H1 (cell line): ENCODE measurements at places on chromosomes 16 and 17.
A peak's percentile ranks its signal among the peaks of the same experiment; 100 is the strongest.

DNA sequence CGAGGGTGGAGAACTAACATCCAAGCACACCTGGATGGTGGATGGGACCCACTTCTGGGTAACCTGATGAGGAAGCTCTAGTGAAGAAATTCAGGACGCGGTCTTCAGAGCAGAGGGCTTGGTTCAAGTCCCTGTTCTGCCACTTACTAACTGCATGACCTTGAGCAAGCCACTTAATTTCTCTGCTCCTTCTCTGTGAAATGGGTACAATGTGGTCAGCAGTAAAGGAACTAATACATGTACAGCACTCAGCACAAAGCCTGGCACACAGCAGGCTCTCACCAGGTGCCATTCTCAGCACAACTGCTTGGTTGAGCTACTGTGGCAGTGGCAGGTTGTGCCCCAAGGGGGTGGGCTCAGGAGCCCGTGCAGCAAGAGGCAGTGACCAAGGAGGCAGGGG lies 1.9 kb upstream of the OSBPL7 start:
- DNase-seq: no peak

GRCh38 chr17:65154770-65155589 lies 17.8 kb downstream of the RGS9 start:
- no peak for DNase-seq

DNA sequence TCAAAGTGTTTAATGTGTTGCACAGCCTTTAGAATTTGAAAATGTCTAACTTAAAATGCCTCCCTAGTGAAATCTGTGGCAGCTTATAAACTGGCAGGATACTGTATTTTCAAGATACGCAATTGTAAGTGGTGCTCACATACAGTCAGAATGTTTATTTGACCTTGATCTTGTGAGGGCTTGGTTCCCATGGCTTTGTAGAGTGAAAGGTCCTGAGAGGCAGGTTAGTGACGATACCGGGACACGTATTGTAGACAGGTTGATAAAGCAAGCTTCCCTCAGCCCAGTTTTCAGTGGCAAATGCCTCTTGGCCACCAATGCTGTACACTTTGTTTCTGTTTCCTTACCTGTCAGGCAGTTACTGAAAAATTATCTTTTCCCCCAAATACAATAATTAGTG lies 426.6 kb downstream of the MAF start:
- DNase-seq: no peak

DNA sequence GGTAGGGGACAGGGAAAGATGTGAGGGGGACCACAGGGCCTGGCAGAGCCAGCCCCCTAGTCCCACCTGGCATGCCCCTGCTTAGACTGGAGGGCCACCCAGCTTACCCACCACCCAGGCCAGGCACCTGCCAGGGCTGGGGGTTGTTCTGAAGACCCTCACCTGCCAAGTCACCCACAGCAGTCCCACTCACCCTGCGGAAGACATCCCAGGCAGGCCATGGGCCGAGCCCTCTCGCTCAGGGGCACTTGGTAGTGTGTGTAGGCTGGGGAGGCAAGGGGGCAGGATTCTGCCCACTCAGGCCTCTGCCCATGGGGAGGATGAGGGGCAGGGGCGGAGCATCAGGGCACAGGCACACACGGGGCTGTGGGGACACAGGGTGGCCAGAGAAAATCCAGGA lies 4.0 kb downstream of the PLCD3 start:
- DNase-seq: no peak

DNA sequence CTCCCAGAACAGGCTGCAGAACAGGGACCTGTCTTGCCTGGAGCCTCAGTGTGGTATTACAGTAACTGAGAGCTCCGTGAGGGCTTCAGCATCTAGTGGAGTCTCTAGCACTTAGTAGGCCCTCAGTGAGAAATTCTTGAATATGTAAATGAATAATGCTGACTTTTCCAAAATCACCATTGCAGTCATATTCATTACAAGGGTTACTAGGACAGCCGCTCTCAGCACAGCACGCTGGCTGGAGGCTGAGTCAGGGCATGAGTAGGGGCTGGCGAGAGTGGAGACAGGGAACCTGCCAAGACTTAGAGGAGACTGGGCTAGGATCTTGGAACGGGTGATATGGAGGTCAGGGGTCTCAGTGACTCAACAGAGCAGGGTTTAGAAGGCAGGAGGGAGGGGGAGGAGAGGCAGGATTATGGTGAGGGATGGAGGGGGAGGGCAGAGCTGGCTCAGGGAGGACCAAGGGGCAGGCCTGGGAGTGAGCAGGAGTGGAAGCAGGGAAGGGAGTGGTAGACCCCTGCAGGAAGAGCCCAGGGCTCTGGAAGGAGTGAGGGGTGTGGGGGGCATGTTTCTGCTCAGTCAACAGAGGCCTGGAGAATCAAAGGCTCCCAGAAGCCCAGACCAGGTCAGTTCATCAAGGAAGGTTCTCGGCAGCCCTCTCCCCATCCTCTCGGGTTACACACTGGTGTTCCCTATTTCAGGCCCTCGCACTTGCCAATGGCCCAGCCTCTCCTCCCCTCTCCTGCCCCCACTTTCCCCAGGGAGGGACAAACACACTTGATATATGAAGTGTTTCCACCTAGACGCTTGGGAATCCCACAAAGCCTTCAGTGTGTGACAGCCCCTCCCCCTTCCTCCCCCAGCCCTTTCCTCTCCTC lies 42.3 kb downstream of the FZD2 start:
- no peak for DNase-seq

DNA sequence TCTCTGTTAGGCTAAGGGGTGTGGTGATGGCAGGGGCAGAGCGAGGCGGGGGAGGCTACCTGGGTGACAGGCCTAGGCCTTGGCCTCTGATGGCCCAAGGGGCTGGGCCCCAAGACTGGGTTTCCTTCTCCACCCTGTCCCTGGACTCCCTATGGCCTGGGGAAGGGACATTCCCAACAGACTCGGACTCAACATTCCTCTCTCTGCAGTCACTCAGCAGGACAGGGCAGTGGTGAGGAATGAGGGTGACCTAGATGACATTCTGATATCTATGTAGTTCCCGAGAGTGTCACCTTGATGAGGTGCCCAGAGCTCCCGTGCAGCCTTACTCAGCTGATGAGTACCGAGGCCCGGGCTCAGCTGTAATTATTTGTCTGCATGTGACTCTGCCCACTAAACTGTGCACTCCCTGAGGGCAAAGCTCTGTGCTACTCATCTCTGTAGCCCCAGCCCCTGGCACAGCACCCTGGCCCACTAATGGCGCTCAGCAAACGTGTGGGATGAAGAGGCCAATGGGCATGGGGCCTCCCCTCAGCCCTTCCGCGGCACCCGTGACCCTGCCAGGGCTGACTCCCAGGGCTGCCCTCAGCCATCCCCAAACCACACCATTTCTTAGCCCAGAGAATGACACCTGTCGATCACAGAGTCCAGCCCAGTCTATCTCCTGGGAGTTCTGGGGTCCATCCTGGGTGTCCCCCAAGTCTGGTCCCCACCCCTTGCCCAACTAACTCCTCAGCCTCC lies 2.2 kb downstream of the PLCD3 start:
- DNase-seq: peak; percentile 46

- DNase-seq: no peak
Measured at GRCh38 chr17:19304209-19304608, 58.3 kb downstream of the B9D1 start.

DNA sequence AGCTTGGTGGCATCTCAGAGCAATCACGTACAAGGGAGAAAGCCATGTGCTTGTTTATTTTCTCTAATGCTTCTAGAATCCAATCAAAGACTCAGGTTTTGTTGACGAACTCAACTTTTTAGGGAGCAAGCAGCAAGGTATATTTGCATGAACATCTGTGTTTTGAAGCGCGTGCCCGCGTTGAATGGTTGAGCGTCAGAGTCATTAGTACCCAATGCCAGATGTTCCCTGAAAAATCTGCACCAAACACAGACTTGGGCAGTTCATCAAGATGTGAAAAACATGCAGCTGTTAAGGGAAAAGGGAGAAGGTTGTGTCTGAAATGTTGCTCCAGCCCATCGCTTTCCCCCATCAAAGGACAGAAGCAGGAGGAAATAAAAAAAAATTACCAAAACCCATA lies 170.4 kb downstream of the SNX29 start:
- no peak for DNase-seq

DNA sequence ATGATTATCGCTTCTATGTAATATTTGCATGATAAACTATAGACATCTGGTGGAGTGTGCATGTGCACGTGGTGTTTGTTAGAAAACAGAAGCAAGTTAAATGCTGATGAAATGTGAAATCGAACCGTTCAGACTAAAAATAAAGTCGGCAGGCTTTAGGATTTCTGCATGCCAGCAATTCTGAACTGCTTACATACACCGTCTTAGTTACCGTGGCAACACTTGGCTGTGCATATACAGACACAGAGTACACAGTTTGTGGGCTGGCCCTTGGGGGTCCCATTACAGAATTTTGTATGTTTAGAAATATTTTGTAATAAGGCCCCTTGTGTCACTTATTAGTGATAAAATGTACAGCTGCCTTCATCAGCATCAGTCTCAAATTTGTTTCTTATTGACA lies 605.5 kb downstream of the RBFOX1 start:
- DNase-seq: no peak

- DNase-seq: no peak
Measured at GRCh38 chr17:38352245-38353085, 821 bp downstream of the SOCS7 start.

- no peak for DNase-seq
Measured at GRCh38 chr16:70438585-70438968, 323 bp downstream of the ST3GAL2 start.

GRCh38 chr17:17520599-17521232 lies 24.5 kb upstream of the RASD1 start:
- no peak for DNase-seq

GRCh38 chr16:1768061-1768766 lies 3.1 kb downstream of the NME3 start:
- DNase-seq: no peak

DNA sequence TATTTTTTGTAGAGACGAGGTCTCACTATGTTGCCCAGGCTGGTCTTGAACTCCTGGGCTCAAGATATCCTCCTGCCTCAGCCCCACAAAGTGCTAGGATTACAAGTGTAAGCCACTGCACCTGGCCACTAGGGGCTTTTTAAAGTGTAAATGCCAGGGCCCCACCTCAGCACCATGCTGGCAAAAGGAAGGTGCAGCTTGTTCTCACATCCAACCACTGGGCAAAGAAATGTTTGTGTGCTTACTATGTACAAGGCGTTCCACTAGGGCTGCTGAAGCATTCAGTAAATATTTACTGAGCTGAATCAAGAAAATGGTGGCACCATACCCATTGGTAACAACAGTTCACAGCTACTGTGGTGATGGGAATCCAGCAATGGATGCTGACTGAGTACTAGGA lies 22.6 kb downstream of the COG1 start:
- DNase-seq: no peak

DNA sequence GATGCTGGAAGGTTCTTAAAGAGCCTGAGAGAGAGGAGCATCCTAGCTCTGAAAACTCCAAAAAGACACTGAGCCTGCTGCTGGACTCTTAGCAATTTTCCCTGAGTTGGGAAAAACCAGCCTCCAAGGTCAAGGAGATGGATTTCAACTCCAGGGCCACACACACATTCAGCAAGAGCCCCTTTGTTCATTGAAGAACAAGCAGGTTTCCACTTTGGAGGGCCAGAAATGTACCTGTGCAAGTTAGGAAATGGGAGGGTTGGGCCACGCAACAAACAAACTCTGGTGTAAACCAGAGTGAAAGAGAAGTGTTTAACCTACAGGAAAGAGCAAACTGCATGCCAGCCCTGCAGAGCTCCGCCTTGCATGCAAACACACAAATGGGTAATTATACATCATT lies 264.8 kb upstream of the RPL38 start:
- DNase-seq: no peak

- DNase-seq: no peak
Measured at GRCh38 chr17:43634591-43635125, 27.1 kb downstream of the MEOX1 start.

DNA sequence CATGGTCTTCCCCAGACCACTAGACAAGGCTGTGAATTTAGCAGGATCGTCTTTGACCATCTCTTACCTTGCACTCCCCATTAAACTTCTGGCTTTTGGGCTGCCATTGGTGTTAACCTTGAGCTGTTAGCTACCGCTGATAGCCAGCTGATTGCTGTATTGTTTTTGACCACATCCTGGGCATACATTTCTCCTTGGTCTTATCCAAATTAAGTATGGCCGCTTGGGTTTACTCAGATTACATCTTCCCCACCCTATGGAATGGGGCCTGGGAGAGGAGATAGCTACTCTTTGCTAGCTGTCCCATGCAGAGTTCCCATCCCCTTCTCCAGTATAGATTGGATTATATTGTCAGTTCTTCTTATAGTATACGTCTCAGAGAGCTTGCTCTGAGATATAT lies 270.4 kb upstream of the ELAC2 start:
- DNase-seq: no peak

DNA sequence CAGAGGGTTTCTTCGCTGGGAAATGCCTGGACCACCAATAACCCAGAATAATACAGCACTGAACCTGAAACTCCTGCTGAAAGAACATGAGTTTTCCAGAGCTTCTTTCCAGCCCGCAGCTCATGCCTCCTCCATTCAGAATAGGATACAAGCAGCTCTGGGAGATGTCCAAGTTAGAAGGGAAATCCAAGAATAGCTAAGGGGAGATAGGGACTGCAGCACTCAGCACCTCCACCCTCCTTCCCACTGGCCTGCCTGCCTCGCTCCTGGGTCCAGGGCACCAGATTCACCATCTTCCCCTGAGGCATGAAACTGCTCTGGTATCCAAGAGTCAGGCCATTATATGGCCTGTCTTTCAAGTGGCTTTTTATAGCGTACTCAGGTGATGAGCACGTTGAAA lies 4.1 kb downstream of the KRT31 start:
- no peak for DNase-seq

DNA sequence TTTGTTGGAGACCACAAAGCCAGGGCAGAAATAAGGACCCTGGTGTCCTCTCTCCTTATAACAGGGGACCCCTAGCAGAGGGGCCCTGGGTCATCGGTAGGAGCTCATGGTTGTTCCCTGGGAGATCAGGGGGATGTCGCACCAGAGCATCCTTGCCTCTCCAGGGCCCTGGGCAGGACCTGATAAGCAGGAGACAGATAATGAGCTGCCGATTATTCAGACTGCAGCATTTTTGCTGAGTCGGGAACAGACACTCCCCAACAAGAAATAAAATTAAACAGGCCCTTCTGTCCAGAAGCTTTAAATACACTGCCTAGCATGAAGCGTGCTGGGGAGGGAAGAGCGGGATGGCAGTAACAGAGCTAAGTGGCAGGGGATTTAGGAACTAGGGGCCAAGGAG lies 15.4 kb upstream of the GFAP start:
- no peak for DNase-seq

GRCh38 chr17:74380086-74380958 lies 13.0 kb downstream of the GPR142 start:
- peak; percentile 56 for DNase-seq

DNA sequence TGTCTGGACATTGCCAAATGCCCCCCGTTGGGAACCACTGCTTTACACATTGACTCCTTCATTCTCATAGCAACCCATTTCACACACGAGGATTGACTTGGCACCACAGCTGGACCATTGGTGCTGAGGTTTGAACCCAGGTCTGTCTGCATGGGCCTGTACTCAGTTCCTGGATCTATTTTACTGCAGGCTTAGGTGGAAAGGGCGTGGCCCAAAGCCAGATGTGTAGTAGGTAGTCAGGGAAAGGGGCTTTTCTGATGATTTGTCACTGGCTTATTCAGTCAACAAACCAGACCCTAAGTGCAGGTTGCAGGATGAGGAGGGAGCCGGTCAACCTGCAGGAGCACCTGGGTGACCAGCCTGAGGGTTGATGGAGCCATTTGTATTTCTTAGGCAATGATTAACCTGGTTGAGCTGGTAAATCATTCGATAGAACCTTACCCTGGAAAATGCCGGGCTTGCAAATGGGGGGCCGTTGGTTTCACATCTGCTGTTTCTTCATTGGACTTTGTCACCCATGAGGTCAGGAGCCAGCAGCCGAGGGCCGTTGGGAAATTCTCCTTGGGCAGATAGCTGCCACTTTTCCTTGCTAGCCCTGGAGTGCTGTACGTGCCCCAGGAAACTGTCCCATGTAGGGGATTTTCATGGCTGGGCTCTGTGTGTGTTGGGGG lies 104.4 kb downstream of the CMIP start:
- DNase-seq: no peak
